ENCODE measurements at places on chromosomes 6 and 20.

GRCh38 chr6:151139524-151139923 lies 100.2 kb upstream of the AKAP12 start:
- no peak for DNase-seq

- DNase-seq = no peak
These were observed 15.8 kb downstream of the MAN1A1 start for GRCh38 chr6:119333707-119334295.

- no peak for DNase-seq
These were observed 113.6 kb downstream of the TRERF1 start for GRCh38 chr6:42337985-42338743.

DNA sequence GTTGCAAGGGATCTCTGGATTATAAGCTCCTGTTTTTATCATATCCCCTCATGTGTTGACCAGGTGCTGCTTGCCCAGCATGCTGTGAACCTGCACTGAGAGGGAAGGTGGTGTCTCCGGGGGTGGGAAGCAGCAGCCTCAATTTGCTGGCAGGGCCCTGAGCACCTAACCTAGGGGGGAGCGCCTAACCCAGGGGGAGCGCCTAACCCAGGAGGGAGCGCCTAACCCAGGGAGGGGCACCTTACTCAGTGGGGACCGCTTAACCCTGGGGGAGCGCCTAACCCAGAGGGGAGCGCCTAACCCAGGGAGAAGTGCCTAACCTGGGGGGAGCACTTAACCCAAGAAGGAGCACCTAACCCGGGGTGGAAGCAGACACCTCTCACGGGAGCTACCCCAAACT lies 83.3 kb upstream of the QKI start:
- no peak for DNase-seq

GRCh38 chr6:141956046-141956761 lies 176.5 kb upstream of the GJE1 start:
- no peak for DNase-seq

- DNase-seq = no peak
These were observed 29.7 kb downstream of the PREX1 start for GRCh38 chr20:48797850-48798747.

GRCh38 chr6:109349419-109349987 lies 32.8 kb downstream of the CD164 start:
- DNase-seq = no peak

All from T-helper 1 cell (primary cell).